ENCODE measurements at places on chromosomes 2 and 18.

GRCh38 chr18:2707551-2708168 lies 52.1 kb downstream of the SMCHD1 start:
- DNase-seq, result no peak

DNA sequence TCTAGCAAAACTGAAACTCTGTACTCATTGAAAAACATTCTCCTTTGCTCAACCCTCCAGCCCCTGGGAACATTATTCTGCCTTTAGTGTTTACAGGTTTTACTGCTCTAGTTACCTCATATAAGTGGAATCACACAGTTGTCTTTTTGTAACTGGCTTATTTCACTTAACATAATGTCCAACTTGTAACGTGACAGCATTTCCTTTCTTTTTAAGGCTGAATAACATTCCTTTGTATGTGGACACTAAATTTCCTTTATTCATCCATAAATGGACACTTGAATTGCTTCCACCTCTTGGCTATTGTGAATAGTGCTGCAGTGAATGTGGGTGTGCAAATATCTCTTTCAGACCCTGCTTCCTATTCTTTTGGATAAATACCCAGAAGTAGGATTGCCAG lies 144.9 kb downstream of the ACTR3 start:
- no peak for DNase-seq

- no peak for DNase-seq
These were observed 27.0 kb downstream of the KLF7 start for GRCh38 chr2:207138627-207139297.

DNA sequence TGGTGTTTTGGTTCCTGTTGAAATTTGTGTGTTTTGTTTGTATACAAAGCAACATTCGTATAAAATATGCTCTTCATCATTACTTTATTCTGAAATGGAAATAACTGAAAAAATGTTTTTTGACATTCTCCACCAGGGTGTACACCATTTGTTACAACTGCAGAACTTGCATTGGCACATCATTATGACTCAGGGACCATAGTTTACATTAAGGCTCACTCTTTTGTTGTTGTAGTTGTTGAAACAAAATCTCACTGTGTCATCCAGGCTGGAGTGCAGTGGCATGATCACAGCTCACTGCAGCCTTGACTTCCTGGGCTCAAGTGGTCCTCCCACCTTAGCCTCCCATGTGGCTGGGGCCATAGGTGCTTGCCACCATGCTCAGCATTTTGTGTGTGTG lies 676.6 kb downstream of the TDRD15 start:
- no peak for DNase-seq

GRCh38 chr2:144648837-144649465 lies 129.0 kb upstream of the ZEB2 start:
- no peak for DNase-seq

DNA sequence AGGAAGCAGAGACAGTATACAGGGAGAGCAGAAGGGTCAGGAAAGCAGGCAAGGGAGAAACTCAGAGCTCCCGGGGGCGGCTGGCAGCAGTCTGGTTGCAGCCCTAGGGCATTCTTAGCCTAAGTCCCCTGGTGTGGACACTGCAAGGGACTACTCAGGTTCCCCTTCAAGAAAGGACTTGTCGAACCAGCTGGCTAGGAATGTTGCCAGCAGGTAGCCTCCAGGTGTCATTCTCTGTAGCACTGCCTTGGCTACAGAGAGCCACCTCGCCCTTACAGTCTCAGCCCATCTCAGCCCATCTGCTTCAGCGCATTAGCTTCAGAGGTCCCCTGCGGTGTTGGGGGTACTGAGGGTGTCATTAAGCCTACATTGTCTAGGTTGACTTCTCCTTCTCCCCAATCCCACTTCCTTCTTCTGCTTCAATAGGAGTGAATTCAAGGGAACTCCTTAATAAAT lies 11.3 kb upstream of the TMSB10 start:
- DNase-seq, result no peak

DNA sequence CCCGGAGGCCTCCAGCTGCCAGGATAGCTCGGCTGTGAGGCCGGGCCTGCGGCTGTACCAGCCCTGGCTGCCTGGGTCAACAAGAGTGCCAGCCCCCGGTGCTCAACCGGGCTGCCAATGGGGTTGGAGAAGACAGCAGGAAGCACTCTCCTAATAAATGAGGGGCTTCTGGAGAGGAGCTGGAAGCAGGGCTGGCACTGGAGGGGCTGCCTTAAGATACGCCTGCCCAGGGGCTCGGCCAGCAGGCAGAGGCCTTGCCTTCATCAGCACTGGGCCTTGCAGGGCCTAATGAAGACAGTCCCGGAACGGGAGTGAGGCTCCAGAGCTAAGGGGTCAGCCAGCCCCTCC lies 73.6 kb downstream of the TEX51 start:
- no peak for DNase-seq

All from stimulated activated CD4-positive, alpha-beta T cell treated with anti-CD3 and anti-CD28 coated beads, Interleukin-15, amount 100 ng/mL, for 48 hours (primary cell).